ENCODE measurements at places on chromosomes 5 and 9.

GRCh38 chr5:180593446-180594206 is 2.3 kb upstream of the SCGB3A1 start:
- no peak for DNase-seq

- no peak for DNase-seq
Observed at GRCh38 chr5:89129941-89130340, 247.0 kb upstream of the MEF2C start.

GRCh38 chr5:148615644-148616275 is 38.6 kb downstream of the HTR4 start:
- DNase-seq: no peak

DNA sequence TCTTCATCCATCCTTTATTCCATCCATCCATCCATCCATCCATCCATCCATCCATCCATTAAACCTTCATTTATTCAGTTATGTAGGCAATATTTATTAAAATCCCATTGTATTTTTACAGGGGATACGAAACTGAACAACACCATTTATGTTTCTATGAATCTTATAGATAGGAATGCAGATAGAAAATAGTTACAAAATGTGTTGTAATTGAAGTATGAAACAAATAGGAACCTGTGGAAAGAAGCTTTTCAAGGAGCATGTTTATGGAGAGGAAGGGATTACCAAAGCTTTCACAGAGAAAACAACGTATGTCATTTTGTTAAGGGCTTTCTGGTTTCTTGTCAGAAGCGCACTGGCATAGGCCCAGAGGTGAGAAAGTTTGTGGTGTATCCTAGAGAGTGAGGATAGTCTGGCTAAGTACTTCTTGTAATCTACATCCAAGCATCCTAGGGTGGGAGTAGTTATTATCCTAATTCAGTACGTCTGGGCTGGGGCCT is 184.0 kb downstream of the CNTLN start:
- DNase-seq: no peak

DNA sequence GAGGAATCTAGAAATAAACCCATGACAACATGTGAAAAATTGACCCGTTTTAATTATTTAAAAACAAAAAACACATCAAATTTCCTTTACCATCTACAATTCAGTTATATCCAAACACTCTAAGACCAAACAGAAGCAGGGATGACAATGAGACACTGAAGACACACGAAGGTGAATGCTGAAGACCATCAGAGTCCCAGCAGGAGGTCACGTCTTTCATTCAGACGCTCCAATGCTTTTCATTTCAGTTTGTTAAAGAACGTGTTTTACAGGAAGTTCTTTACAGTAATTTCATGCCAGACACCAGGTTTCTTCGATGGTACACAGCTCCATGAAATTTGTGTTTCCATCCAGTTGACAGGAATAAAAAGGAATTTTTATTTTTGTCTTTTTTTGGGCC is 10.1 kb downstream of the RBM22 start:
- DNase-seq: no peak

- DNase-seq: no peak
Observed at GRCh38 chr5:133503511-133503910, 108.8 kb downstream of the FSTL4 start.

- DNase-seq: no peak
Observed at GRCh38 chr9:122346478-122347347, 24.1 kb upstream of the PTGS1 start.

- DNase-seq: no peak
Observed at GRCh38 chr5:140150201-140150600, 24.5 kb downstream of the IGIP start.

DNA sequence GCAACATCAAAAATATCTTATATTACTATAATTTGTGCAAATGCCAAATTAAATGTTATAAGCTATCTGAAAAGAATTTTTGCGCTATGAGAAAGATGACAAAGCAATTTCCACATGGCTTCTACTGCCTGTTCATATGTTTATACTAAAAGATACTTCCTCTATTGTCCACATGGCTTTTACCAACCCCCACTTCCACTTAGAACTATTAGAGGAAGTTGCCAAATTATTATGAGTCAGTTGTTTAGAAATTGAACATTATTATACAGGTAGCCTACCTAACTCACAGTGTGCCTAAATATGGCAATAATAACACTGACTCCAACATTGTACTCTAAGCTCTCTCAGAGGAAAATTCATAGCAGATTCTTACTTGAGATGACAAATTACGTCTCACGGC is 37.6 kb upstream of the SLC27A6 start:
- no peak for DNase-seq

- DNase-seq: no peak
Observed at GRCh38 chr5:34007201-34007620, 639 bp downstream of the AMACR start.

DNA sequence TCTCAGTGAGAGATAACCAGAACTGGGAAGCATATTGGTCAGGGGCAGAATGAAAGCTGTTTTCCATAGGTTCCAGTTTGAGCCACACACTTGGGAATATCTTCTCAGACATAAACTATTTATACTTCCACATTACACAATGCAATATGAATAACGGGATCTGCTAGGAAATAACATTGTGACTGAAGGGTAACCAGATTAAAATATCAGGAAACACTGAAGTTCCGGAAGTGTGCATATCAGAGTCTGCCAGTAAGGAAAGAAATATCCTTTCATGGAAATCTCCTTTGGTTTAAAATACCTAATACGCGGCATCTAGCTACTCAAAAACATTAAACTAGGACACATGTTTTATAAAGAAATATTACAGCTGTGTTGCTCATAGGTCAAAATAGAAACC is 56.3 kb downstream of the ST8SIA4 start:
- no peak for DNase-seq

- DNase-seq: no peak
Observed at GRCh38 chr5:38681029-38681706, 124.7 kb upstream of the LIFR start.

DNA sequence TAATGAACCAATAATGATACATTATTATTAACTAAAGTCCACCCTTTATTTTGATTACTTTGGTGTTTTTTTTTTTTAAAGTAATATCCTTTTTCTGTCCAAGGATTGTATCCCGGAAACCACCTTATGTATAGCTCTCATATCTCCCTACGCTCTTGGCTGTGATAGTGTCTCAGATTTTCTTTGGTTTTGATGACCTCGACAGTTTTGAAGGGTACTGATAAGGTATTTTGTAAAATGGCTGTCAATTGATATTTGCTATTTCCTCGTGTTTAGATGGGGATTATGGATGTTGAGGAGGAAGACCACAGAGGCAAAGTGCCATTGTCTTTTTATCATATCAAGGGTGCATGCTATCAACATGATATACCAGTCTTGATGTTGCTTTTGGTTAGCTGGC is 259.0 kb downstream of the SGCD start:
- DNase-seq: no peak

DNA sequence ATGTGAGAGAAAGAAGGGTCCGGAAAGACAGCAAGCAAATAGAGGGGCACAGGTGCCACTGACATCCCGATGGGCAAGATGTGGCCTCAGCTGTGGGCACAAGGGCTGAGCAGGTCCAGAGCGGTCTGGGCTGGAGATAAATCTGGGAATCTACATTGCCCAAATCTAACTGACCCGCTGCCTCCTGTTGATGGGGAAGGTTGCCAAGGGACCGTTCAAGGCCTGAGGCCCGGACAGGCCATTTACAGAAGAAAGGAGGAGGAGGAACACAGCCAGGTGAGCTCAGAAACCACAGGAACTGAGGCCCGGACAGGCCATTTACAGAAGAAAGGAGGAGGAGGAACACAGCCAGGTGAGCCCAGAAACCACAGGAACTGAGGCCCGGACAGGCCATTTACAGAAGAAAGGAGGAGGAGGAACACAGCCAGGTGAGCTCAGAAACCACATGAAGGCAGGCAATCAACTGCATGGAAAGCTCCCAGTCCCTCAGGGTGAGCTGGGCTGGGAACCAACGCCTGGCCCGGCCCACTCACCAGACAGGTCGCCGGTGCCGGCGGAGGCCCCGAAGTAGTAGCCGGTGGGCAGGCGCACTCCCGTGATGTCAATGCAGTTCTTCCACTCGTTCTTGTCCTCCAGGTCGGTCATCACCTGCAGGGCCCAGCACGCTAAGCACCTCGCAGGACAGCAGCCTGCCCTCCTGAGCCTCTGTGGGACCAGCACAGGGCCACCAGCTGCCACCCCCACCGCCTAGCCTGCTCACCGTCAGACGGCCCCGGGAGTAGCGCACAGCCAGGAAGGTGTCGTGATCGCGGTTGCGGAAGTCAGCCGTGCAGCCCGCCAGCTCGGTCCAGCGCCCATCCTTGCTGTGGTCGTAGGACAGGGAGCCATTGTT is 14.6 kb downstream of the LMAN2 start:
- no peak for DNase-seq

DNA sequence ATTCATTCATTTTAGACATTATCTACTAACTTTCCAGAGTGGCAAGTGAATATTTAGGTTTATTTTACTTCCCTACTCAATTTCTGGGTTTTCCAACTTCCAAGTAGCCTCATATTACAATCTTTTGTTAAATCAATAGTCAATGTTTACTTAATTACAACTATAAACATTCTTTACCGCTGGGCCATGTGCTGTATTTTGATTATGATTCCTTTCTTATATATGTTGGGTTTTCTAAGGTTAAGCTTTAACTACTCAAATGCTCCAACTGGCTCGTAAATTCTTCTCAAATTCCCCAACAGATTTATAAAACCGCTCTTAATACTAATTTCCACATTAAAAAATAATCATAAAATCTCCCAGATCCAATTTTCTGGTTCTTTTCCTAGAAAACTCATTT is 110.1 kb upstream of the ABCA1 start:
- no peak for DNase-seq

DNA sequence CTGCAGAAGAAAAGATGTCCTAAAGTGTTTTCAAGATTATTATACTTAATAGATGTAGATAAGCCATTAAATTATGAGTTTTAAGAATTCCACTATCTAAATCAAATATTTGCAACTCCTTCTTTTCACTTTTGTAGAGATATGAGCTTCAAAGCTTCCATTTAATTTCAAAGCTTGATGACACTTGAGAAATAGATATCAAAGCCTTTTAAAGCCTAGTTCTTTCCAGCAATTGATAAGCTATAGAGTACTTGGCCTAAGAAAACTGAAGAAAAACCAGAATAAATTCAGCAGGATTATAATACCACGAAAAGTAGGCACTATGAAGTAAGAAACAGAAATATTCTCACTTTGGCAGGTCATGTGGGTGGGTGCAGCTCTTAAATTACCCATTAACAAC is 1.7 kb downstream of the TNFSF8 start:
- DNase-seq: no peak

Measured in SK-N-MC (cell line).